ENCODE measurements at places on chromosomes 1 and 21.

- no peak for DNase-seq
These were observed 14.3 kb downstream of the RNF207 start for GRCh38 chr1:6220236-6220635.

DNA sequence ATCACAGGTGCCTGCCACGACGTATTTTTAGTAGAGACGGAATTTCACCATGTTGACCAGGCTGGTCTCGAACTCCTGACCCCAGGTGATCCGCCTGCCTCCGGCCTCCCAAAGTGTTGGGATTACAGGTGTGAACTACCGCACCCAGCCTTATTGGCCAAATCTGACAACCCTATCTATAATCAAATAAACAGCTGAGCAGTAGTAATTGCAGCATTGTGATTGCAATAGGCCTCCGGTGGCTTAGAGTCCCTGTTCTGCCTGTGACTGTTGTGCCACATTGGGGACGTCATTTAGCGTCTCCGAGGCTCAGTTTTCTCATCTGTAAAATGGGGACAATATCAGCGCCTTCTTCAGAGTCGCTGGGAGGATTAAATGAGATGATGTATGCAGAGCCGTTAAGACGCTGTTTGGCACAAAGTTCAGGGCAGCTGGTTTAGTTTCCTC lies 569 bp upstream of the CAPN2 start:
- peak; percentile 53 for DNase-seq

- no peak for DNase-seq
These were observed 39.0 kb upstream of the CASZ1 start for GRCh38 chr1:10835421-10835820.

DNA sequence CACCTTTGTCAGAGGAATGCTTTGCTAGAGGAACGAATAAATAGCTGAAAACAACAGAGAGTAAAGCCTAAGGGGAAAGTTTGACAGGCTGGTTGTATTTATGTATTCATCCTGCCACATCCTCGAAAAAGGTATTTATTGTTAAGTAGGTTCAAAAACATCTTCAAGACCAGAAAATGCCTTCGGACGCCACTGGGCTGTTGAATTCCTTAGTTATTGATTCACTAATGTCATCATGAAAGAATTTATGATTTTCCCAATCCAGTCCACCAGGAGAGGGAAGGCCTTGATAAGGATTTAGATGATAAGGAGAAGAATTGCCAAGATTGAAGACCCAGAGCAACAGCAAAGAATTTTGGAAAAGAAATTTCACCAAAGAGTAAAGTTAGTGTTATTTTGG lies 35.2 kb upstream of the MAB21L3 start:
- DNase-seq: no peak

DNA sequence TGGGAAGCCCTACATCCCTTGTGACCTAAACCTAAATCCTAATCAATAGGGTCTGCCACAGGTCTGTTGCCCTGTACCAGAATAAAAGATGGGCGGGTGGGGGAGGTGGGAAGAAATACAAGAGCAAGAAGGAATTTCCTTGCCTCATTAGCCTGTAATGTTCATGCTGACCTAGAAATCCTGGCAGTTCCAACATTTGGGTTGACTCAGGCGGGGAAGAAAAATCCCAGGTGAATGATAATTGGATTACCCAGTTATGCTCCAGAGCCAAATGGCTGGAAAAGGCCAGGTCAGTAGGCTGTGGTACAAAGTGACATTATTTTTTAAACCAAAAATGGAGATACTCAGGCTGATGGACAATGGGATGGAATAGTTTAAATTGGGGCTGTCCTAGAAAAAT lies 27.3 kb upstream of the A3GALT2 start:
- DNase-seq: no peak

DNA sequence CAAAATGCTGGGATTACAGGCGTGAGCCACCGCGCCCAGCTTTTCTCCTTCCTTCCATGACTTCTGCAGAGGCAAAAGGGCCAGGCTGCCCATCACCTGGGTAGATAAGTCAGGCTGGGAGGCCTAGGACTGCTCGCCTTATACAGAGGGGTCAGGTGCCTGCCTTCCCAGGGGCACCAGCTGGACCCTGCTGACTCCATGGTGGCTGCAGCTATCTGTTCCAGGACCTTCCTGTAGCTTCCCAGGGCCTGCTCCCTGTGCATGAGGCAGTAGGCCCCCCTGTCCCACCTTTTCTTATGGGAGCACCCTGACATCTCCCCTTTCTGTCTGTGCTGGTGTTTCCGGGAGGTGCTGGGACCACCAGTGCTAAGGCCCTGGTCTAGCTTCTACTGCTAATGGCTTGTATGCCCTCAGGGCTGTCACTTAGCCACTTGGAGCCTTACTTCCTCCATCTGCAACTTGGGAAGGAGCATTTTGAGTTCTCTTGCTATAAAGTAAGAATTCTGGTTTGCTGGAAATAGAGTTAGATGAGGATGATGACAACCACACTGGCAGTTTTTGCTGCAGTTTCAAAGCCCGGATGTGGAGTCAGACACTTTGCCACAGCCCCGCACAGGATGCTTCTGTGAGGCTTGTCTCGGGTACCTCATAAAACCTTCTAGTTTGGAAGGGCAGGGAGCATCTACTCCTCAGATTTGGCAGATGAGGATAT lies 14.4 kb downstream of the SOX13 start:
- DNase-seq: no peak

All from NCI-H510A treated with DMSO at 0.1 percent for 48 hours (cell line).